Fibroblast of mammary gland (primary cell): ENCODE measurements at places on chromosomes 16 and 17.

GRCh38 chr17:6162216-6162615 is 92.0 kb downstream of the WSCD1 start:
- no peak for DNase-seq

GRCh38 chr17:15311996-15312395 is 29.4 kb downstream of the TEKT3 start:
- DNase-seq, result no peak

DNA sequence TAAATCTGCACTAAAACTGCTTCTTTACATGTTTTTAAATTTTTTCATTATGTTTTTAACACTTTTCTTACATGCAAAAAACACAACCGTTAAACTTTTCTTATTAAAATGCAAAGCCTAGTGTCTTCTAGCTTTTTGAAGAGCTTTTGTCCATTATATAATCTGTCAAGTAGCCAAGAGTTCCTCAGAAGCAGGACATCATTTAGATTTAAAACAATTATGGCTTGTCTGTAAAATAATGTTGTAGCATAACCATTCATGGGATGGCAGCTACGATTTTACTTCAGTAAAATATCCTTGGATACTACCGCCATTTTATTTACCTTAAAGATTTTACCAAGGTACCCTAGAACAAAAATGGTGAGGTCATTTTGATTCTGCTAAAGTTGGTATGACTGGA is 2.8 kb downstream of the OMG start:
- no peak for DNase-seq

DNA sequence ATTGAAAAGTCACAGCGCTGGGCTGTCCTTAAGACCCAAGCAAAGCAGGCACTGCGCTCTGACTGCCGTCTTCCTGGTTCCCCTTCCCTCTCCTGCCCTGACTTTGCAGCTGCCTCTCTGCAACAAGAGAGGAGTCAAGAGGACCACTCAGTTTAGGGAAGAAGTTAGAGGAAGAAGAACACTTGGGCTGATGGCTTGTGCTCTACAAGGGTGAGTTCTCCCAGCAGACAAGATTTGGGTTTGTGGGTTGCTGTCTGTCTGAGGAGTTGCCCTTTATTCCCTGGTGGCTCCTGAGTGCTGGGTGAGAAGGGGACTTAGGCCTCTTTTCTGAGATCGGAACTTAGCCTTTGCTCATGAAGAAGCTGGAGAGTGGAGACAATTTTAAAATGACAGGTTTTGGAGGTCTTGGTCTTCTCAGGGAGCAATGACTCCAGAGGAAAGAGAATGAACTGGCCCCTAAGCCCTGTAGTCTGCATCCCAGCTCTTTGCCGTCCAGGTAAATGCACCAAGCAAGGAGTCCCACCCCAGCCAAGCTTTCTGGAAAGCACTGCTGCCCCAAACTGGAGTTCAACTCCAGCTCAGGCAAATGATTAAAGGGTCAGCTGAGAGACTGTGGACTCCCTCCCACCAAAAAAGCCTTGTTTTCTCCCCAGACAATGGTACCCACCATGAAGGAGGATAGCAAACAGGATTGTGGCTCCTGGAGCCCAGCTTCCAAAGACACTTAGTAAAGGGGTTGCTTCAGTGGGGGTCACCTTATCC is 2.7 kb upstream of the HOXB9 start:
- no peak for DNase-seq

- DNase-seq, result no peak
Observed at GRCh38 chr17:72165192-72165866, 44.5 kb downstream of the SOX9 start.

- no peak for DNase-seq
Observed at GRCh38 chr17:56891751-56892150, 22.1 kb downstream of the TRIM25 start.

DNA sequence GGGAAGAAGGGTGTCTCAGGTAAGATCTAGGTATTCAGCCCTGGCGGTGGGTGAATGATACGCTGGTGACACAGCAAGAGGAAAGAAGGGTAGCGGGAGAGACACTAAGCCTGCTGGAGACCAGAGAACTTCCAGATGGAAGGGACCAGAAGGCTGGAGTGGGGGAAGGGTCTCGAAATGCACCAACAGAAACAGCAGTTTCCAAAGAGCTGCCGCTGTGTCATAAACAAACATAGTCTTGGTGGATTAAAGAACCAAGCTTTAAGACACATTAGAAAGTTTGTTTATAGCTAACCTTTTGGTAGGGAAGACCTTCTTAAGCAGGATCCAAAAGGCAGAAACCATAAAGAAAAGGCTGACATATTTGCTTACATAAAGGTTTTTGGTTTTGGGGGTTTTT is 20.9 kb downstream of the TRPV3 start:
- no peak for DNase-seq

- no peak for DNase-seq
Observed at GRCh38 chr16:58128711-58129096, 477 bp downstream of the CFAP20 start.

DNA sequence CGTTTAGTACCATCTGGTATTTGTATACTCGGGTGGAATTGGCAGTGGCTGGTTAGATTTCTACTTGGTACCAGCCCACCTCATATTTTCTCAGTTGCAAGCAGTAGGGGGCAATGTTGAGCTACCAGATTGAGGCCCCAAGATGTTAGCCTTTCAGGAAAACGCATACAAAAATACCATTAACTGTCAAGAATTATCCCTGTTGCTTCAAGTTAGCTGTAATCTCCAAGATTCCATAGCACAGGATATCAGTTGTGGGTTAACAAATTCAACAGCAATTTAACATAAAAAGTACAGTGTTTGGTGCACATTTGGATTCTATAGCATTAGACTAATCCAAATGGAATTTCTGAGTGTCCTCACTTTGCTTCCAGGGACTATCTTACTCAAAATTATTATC is 188.2 kb downstream of the FTO start:
- DNase-seq, result peak; percentile 74

- no peak for DNase-seq
Observed at GRCh38 chr17:43831633-43832032, 1.3 kb downstream of the MPP3 start.

DNA sequence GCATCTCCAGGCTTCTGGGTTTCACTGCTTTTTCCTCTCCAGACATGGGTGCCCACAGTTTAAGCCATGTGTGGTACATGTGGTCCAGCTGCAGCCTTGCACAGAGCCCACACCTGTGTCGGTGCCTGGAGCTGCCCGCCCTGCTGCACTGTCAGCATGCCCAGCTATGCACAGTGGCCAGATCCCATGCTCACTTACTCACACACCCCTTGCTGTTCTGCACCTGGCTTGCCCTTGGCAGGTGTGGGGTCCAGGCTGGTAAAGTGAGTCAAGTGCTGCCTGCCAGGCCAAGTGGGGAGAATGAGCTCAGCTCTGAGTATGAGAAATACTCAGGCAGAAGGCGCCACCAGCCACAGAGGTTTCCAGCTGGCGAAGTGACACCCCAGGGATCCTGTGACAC is 739.9 kb downstream of the CDH11 start:
- DNase-seq, result no peak

DNA sequence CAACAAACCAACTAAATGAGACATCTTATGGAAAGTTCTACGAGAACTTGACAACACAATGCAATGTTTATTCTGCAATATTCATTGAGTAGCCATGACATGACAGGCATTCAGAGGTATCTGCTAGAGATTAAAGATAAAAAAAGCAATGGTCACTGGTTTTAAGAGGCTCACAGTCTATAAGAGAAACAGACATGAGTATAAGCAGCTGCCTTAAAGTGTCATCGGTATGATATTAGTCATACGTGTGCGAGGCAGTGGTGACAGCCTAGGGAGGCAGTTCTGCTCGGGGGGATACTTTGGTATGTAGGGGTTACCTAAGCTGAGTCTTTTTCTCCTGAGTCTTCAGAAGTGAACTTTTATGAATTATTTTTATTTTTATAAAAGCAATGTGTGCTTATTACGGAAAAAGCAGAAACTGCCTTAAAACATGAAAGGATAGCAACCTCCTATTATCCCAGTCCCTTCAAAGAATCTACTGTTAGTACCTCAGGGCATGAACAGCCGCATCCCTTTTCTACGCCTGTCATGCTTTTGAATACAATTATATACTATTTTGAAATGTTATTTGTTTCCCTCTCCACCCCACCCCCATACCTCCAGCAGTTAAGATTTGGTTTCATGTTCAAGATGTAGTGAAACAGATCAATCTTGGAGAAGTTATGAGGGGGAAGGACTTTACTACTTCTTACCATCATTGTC is 7.7 kb downstream of the ST6GALNAC1 start:
- no peak for DNase-seq

DNA sequence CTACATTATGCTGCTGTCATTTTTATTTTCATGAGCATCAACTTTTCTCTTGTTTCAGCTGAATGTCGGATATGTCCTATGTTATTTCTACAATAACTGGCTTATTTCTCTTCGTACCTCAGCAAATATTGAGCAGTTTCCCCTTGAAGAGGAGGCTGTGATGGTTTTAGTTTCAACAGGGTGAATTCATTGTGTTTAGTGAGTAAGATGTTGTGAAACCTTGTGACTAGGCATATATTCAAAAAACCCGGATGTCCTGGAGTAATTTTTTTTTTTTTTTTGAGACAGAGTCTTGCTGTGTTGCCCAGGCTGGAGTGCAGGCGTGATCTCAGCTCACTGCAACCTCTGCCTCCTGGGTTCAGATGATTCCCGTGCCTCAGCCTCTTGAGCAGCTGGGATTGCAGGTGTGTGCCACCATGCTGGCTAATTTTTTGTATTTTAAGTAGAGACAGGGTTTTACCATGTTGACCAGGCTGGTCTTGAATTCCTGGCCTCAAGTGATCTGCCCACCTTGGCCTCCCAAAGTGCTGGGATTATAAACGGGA is 11.1 kb downstream of the CPD start:
- DNase-seq, result peak; percentile 65

DNA sequence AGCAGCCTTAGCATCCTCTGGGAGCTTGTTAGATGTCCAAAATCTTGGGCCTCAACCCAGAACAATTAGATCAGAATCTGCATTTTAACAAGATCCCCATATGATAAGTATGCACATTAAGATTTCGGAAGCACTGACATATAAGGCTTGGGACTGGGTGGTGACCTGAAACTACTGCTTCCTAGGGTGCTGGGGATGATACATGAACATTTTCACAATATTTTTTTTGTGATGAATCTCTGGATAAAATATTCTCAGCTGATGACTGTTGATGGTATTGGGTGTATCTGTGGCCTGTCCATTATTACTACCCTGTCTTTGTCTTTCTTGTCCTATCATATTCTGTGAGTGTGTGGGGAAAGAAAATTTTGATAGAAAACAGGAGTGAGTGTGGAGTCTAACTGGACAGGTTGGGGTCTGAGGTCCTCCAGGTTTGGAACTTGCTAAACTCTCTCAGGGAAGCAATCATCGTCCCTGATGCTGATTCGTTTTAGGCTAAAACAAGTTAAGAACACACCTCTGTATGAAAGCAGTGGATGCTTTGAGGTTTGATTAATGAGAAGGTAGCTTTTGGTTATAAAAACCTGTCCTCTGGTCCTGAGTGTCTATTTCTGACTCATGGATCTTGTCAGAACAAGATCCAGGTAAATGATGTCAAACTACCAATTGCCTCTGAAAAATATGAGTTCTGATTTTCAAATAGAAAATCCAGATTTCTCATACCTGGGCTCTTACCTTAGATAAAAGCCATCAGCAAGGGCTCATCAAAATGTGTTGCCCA is 23.2 kb downstream of the KRT23 start:
- no peak for DNase-seq

DNA sequence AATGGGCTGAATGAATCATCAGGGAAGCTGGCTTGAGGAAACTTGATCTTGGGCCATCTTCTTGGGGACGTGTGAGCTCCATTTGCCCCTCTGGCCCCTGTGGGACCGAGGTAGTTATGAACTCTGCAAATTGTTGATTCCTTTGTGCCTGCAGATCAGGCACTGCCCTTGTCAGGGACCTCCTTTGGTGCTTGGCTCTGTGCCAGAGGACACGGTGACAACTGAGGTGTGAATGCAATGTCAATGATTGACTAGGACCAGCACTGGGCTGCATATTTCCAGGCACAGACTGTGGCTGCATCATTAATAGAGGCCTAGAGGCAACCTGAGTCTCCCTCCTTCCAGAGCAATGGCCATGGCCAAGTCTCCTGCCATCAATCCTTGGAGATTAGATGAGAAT is 23.8 kb downstream of the PDILT start:
- no peak for DNase-seq

DNA sequence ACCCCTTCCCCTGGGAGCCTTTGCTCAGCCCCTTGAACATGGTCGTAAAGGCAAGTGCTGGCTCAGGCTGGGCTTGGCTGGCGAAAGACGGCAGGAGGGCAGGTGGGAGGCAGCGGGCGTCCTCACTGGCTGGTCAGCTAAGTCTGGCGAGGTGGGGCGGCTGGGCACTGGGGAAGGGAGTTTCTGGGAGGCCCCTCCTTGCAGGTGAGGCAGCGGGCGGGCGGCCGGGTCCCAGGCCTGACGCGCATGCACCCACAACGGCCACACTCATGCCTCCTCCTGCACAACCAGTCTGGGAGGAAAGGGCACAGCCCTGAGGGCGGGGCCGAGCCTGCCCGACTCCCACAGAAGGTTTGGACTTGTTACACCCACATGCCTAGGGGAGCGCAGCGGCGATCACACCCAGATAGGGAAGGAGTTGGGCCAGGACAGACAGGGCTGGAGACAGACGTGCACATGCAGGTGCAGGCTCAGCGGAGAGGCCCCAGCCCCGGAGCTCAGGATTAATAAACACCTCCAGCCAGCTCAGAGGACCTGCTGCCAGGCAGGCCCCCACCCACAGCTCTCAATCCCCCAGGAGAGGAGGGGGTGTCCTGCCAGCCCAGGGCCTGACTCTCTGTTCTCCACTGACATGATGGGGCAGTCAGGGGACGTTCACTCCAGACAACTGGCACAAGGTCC is at the start of gene EVPL:
EVPL (minus strand) TSS at position 148 of the 681 bp plus-strand sequence; CDS start at position 40, 108 bp downstream.
- no peak for DNase-seq

DNA sequence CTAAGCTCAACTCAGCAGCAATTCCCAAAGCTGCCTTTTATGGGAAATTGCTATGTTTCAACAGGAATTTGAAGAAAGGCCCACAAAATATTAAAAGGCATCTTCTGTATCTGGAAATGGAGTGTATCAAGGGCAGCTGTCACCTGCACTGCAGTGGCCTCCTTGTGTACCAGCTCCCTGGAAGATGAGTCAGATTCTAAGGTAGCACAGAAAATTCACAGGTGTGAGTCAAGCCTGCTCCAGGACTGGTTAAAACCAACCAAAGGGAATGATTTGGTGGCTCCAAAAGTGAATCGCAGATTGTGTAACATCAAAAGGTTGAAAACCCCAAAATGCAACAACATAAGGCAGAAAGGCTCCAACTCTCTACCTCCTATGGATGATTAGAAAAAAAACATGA is 296.4 kb downstream of the GRIN2A start:
- no peak for DNase-seq

- no peak for DNase-seq
Observed at GRCh38 chr17:7294614-7295153, at the start of gene YBX2. Gene YBX2 (minus strand): TSS chr17:7294639. CDS start chr17:7294500, 139 bp downstream.

DNA sequence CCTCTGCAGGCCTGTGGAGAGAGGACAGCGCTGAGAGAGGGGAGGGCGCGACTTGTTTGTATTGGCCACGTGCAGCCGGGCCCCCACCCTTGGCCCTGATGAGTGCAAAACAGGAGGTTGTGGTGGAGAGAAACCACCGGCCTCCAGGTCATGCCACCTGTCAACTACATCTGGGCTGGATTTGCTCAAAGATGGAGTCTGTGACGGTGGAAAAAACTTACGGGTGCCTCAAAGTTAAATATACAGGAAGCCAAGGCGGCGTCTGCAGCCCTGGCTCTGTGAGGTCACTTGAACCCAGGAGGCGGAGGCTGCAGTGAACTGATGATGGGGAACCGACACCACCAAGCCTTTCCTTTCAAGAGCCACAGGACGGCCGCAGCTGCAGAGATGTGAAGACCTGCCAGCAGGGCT is 15.7 kb downstream of the C16orf74 start:
- DNase-seq, result no peak
